ENCODE measurements at places on chromosomes 16 and 17.

DNA sequence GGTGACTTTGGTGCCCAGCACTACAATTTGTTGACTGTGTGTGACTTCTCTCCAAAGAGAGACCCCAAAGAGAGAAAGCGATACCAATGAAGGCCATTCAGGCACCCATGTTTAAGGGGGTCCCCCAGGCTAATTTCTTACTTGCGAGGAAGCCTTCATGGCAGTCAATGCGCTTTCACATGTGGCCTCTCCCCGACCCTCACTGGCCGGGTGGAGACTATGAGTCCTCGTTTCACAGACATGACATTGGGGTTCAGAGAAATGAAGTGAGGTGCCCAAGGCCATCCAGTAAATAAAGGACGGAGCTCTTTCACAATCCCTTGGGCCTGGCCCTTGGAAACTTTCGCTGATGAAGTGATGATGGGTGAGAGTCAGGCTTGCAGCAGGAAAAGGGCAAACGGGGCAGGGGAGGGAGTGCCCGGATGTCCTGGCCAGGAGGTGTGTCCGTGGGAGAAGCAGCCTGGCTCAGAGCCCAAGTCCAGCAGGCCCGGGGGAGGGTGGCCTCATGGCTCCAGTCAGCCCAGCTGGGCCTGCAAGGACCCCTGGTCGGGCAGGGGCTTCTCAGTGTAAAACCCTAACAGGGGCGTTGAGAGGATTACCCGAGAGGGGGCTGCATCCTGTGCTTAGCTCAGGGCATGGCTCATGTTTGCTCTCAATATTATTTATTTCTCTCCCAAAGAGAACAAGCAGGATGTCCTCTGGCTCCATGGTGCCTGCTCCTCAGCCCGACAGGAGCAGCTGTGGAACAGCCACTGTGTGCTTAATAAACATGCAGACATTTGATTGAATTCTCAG lies 14.7 kb downstream of the TBX2 start:
- no peak for DNase-seq

DNA sequence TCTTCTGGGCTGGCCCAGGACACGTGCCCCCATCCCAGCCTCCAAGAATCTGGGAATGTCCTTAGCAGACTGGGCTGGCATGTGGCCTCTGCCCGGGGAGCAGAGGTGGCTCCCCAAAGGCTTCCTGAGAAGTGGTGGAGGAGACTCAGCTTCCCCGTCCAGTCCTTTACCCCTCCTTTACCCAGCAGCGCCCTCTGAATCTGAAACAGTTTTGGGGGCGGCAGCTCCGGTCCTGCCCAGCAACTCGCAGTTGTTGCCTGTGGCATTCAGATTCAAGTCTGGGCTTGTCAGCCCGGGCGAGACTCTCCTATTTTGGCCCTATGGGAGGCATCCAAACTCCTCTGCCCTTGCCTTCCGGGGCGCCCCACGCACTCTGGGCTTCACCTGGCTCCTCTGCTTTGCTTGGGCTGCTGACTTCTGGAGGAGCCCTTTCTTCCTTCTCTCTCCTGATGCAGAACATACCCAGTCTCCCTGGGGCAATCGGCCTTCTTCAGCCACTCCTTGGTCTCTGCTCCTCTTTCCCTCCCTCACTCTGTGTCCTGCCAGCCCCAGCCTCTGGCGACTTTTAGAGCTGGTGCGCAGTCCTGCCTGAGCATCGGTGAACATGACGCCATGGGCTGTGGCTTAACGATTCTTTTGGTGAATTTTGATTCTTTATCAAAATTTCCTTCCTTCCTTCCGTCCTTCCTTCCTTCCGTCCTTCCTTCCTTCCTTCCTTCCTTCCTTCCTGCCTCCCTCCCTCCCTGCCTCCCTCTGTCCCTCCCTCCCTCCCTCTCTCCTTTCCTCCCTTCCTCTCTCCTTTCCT lies 55.2 kb downstream of the CMIP start:
- no peak for DNase-seq

- no peak for DNase-seq
Measured at GRCh38 chr17:67238991-67239390, 6.0 kb downstream of the HELZ start.

DNA sequence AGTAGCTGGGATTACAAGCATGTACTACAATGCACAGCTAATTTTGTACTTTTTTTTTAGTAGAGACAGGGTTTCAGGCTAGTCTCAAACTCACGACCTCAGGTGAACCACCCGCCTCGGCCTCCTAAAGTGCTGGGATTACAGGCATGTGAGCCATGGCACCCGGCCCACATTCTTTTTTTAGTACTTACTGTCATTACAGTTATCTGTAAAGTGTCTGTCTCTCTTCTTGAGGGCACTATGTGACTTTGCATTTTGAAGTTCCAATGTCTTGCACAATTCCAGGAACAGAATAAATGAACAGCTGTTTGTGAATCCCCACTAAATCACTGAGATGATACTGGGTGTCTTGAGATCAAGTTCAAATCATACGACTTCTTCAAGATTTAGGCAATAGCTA lies 1540.3 kb downstream of the CDH11 start:
- no peak for DNase-seq

GRCh38 chr16:83942815-83943515 lies 10.1 kb upstream of the OSGIN1 start:
- no peak for DNase-seq

DNA sequence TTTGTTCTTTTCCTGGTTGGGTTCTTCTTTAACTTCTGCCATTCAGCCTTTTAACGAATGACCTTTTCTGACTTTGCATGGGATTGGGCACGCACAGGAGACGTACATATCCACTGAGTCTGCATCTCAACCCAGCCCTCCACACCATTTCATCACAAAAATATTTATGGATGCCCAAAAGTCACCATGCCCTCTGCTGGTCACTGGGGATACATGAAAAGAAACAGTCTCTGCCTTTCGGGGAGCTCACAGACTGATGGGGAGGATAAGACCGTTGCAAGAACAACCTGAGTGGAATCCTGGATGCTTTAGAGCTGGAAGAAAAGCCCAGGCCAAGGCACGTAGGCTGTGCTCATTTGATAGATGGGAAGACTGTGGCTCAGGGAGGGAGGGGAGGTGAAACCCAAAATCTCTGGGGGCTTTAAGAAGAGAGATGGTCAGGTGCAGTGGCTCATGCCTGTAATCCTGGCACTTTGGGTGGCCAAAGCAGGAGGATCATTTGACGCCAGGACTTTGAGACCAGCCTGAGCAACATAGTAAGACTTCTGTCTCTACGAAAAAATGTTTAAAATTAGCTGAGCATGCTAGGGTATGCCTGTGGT lies 7.9 kb upstream of the MT2A start:
- DNase-seq, result no peak

GRCh38 chr16:11871193-11871592 lies 19.9 kb upstream of the RSL1D1 start:
- DNase-seq, result no peak

GRCh38 chr17:57714665-57715180 lies 30.4 kb downstream of the CCDC182 start:
- no peak for DNase-seq

DNA sequence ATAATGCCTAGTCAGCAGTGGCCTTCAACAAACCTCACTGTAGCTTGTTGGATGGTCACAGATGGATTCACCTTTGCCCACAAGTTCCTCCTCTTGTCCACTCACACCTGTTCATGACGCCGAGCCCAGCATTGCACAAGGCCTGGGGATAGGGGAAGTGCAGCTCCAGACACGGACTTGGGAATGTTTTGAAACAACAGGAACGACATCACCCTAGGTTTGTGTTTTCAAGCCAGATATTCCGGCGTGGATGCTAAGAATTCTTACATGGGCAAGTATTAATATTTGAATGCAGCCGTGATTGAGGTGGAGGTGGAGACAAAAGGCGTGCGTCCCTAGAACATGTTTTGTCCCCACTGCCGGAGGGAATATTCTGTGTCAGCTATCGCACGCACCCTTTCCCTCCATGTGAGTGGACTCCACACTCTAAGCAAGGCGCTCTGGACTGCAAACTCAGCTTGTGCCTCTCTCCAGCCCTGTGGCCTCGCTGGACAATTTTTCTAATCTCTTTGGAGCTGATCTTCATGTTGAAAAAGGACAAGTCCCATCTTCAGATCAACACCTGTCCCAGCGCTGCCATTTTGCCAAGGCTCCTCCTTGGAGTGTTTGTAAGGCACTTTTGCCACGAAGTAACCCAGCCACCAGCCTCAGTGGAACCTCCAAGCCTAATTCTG lies 2.0 kb upstream of the BANP start:
- DNase-seq, result no peak

DNA sequence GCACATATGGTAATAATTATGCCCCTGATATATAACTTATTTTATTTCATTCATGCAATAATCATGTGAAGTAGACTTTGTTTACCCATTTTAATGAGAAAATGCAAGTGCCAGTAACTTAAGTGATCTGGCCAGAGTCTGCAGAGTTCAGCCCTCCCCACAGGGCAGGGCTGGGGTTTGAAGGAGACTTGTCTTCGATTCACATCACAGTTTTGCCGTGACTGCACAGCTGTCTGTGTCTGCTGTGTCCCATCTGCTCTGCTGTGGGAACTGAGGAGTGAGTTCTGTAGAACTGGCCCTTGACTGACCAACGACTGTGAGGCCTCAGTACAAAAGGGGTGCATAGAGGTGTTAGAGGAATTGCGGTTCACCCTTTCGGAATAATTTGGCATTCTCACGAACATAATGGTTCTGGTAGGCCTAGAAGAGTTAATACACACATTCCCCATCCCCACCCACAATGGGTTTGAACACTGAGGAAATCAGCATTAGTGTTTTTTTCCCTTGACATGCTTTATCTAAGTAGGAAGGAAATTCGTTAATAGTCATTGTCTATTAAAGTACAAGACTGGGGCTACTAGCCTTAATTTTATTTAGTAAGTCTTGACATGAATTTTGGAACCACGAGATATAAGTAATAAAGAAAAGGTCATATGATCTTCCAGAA lies 113.6 kb upstream of the MON1B start:
- no peak for DNase-seq

DNA sequence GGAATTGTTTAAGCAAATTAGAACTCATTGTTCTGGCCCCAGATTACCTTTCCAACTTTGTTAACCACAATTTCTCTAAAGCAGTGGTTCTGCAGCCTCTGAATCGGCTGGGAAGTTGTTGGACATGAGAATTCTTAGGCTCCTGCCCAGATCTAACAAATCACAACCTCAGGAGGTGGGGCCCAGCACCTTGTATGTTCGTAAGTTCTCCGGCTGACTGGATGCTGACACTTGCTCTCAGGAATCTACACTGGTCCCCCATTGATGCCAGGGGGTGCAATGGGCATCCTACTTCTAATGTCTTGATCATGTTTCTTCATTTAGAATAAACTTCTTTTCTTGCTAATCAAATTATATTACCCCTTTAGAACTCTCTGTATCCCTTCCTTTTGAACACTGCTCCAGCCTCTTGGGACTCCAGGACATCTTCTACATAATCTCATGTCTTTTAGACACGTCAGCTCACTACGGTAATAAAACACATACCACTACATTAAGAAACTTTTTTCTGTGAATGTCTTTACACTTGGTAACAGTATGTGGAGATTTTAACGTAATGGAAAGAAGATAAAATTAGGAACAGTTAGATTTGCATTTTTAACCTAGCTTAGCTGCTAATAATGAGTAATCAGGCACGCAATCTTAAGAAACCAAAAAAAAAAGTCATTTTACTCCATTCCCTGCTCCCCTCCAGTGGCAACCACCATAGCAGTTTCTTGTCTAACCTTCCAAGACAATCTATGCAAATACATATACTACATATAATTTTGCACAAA lies 143.2 kb downstream of the ITFG1 start:
- DNase-seq, result no peak

GRCh38 chr16:9612267-9612666 lies 520.8 kb downstream of the HAPSTR1 start:
- no peak for DNase-seq

GRCh38 chr16:88684569-88685155 lies 1.6 kb downstream of the SNAI3 start:
- no peak for DNase-seq

DNA sequence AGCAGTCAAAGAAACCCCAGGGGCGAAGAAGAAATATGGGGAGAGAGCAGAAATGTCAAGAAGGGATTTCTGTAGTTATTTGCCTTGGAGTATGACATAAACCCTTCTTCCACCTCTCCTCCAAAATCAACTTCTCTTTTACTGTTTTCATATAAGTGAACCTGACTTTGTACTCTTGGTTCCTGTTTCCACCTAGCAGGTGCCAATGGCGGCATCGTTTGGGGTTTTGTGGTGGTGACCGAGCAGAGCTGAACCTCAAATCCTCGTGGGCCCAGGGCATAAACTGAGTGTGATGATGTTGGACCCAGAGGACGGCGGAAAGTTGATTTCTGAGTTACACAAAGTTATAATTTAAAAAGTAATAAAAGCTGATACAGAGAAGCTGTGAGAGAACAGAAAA lies 39.6 kb upstream of the PSMD7 start:
- no peak for DNase-seq

- DNase-seq, result no peak
Measured at GRCh38 chr17:40498281-40499084, 2.9 kb downstream of the TNS4 start.

- peak; percentile 74 for DNase-seq
Measured at GRCh38 chr16:68005786-68006286, 6.6 kb upstream of the DPEP2 start.

DNA sequence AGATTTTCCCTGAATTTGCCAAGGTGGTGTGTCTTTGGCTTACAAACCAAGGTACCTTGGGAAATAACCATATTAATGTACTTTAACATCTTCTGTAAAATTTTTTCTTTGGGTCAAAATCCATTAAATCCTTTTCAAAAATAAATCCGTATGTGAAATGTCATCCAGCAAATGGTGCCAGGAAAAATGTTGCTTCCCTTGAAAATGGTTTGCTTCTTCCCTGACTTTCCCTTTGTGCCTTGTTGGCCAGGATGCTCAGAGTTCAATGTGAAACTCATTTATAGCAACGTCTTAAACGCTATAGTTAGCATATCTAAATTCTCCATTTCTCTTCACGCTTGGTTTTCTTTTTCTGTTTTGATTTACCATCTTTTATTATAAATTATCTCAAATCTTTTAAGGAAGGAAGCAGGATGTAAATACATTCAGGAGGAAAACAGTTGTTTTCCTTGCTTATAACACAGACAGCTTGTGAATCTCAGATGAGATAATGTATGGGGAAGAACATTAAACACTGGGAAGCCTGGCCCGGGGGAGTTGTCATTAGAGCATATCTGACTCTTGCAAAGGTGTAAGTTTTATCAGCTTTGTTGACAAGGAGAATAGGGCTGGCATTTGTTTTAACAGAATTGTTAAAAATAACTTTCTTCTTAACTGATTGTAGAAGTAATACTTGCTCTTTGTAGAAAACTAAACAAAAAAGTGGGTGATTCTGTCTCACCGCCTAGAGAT lies 42.1 kb downstream of the GPRC5B start:
- no peak for DNase-seq

DNA sequence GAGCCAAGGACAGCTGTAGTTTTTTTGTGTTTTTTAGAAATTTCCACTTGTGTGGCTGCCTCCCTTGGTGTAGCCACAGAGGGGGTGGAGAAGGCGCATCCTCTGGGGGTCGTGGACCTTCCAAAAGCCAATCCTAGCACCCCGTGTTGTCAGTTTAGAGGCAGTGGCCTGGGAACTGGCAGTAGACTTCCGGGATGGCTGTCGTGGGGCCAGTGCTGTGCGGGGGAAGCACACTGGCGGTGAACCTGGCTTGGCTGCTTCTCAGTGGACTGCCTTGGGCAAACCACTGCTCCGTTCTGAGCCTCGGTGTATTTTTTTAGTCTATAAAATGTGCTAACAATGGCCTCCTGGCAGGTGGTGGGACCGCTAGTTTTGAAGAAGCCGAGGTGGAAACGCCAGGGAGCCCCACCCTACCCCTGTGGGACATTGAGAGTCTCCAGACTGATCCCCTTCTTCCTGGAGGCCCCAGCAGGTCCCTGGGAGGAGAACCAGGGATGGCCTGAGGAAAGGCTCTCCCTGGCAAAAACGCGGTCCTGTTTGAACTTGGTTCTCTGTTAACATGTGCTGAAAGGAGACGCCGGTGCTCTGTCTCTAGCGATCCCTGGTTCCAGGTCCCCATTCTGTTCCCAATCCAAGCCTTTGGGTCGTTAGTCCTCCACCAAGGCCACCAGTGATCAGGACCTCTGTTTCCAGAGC lies 125.7 kb downstream of the CMIP start:
- no peak for DNase-seq

All from naive thymus-derived CD4-positive, alpha-beta T cell (primary cell).